ENCODE measurements at places on chromosomes 7 and 10.

DNA sequence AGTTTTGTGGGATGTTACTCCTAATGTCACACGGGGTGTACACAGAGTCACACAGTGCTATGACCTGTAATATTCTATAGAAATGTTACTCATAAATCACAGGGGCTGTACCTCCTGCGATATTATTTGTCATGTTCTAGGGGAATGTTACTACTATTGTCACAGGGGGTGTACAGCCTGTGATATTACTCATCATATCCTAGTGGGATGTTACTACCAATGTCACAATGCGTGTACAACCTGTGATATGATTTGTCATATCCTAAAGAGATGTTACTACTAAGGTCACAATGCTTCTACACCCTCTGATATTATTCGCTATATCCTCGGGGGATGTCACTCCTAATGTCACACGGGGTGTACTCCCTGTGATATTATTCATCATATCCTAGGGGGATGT, 7.6 kb upstream of the CCZ1B start:
- DNase-seq, result no peak

GRCh38 chr7:40297741-40298311, 163.0 kb downstream of the SUGCT start:
- no peak for DNase-seq

- no peak for DNase-seq
These were observed 72.7 kb downstream of the CFAP46 start for GRCh38 chr10:132869621-132870020.

DNA sequence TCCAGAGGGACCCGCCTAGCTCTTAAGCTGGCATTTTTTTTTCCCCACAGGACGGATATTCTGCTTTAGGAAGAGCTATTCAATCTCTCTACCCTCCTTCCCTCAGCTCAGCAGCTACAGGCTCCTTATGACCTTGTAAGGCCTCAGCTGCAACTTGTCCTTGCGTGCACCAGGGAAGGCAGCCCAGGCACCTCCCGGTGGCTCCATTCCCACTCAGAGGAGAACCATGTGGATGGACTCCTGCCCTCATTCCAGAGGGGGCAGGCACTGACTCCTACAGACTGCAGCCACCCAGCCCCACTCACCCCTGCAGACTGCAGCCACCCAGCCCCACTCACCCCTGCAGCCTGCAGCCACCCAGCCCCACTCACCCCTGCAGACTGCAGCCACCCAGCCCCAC, 73.7 kb downstream of the ITIH5 start:
- DNase-seq, result no peak

- no peak for DNase-seq
These were observed 32.4 kb upstream of the RET start for GRCh38 chr10:43044448-43044921.

Data from iPS DF 6.9 (cell line).